Activated T-cell treated with anti-CD3 and anti-CD28 coated beads, Interleukin-2, amount 50 U/mL, for 4 hours (primary cell): ENCODE measurements at places on chromosomes 1 and 21. TPM values are rescaled to one million over a fixed set of nuclear protein-coding genes. Genes with fewer than 3 reads are reported as not detected.

The HUNK gene
- 0.05 TPM for total RNA-seq

The TMEM82 gene
- total RNA-seq = not detected

The KCNN3 gene
- total RNA-seq = 0.35 TPM

The ATP6V1G3 gene
- total RNA-seq = not detected

The PTPN7 gene
- 331 TPM for total RNA-seq

The S100A3 gene
- not detected for total RNA-seq

The ELAPOR1 gene
- total RNA-seq = 6.4 TPM

The RIMS3 gene
- total RNA-seq = 0.57 TPM

The FAM110D gene
- not detected for total RNA-seq

DNA sequence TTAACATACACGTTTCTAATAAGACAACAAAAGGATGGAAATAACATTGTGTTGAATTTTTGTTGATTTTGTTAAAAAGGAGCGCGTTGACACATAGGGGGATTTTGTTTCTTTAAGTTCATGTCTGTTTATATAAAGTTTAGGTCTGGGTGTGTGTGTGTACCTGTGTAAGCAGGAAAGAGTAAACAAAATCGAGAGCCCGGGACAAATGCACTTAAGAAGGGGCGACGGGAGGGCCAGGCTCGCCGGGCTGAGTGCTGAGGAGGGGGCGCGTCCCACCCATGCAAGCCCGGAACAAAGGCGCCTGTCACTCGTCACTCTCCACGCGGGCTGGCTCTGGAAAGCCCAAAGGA, 28.8 kb upstream of the TRIM17 start:
- DNase-seq = no peak

GRCh38 chr1:166603296-166603695, 236.0 kb upstream of the POGK start:
- DNase-seq = no peak

DNA sequence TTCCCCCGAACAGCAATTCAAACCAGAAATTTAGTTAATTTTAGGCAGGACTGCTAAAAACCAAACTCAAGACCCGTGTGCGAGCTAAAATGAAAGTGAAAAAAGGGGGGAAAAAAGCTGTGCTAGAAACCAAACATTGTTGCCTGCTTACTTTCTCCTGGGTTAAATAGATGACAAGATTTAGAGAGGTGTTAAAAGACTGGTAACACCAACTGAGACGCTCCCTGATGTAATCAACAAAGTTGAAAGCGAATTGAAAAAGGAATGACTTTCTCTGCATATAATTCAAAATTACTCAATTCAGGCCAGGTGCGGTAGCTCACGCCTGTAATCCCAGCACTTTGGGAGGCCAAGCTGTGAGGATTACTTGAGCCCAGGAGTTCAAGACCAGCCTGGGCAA, 6.8 kb downstream of the CDCA8 start:
- DNase-seq = no peak

DNA sequence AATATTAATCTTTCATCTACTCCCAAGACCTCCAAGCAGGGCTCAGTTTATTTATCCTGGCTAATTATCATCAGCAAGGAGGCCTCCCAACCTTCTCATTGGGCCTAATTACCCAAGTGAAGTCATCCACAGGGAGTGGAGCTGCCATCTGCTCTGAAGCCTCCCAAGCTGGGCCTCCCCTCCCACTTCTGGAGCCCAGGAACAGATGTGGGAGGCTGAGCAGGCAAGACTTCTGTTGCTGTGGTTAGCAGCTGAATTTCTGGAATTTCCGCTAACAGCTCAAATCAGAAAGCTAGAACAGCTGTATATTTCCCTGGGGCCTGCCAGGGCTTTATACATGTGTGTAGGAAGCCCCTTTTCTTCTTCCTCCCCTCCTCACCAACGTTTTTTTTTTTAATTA, 127.5 kb downstream of the UCK2 start:
- DNase-seq = no peak

DNA sequence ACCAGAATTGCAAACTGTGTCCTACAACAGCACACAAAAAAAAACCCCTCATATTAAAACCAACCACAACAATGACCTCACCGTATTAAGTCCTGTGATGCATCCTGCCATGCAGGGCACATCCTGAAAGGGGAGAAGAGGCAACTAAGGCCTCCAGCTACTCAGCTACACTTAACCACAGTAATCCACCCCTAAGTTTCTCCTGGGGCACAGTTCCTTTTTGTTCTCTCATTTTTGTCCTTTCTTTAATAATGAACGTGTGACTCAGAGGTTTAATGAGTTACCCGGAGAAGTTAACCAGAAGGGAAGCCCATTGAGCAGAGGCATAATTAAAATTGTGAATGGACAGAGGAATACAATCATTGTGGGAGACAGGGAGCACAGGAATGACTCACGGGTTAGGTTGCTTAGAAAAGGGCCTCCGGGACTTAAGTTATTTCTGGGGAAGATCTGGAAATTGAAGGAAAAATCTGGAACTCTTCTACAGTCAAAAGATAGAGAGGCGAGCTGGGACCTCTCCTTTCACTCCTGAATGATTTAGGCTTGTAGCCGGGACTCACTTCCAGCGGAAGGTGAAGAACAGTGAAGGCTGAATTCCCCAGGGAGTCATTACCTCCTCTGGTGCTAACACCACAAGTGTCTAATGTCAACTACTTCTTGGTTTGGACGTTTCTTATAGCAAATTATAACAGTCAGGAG, 36.9 kb upstream of the HIVEP3 start:
- no peak for DNase-seq

DNA sequence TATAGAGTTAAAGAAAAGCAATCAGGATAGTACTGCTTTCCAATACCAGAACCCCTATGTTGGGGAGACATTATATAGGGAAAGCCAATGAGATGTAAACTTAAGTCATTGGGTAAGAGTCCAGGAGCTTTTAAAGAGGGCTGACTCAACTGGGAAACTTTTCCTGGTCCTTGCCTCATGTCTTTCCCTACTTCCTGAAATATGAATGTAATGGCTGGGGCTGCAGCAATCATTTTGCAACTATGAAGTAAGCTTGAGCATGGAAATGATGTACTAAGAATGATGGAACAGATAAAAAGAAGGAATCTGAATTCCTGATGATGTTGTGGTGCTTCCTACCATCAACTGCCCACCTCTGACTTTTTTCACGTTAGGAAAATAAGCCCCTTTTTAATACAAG, 55.7 kb downstream of the WDR3 start:
- no peak for DNase-seq

DNA sequence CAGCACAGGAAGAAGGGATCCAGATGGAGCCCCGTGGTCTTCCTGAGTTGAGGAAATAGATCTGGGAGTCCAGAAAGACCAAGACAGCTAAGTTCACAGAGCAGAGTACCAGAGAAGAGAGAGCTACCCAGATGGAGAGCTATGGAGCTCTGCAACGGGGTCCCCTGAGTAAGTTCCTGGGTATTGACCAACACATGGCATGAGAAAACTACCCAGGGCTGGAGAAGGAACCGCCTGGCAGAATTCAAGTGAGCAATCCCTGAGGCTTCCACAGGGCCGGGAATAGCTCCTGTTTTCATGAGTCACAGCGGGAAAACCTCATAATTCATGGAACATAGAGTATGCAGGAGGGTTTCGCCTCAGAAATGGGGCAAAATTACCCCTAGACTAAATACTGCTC, 19.7 kb downstream of the STPG1 start:
- no peak for DNase-seq

DNA sequence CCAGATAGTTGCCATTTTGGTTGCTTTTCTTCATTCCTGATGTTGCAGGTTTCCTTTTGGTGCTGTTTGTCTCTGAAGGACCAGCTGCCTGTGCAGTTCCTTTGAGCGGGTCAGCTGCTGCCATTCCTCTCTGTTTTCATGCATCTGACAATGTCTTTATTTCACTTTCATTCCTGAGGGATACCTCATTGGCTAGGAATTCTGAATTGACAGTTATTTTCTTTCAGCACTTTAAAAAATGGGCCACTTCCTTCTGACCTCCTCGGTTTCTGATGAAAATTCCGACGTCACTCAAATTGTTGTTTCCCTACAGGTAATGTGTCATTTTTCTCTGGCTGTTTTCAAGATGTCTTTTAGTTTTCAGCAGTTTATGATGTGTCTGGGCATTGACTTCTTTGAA, 24.8 kb downstream of the CCSAP start:
- DNase-seq = no peak

DNA sequence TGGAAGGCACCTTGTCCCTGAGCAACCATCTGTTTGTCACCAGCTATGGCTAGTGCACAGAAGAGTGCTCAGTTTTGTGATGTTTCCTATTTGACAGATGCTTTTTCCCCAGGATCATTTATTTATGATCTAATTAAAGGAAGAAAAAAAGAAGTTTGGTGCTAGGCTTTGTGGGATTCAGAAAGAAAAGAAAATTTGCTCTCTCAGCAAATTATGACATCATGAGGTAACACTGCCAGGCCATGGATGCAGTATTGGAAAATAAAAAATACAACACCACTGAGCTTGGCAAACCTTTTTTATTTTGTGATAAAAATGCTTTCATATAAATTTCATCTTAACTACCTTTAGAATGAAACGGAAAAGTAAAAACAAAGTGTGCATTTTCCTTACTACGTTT, 15.5 kb upstream of the ADAM30 start:
- DNase-seq = no peak
